Effector CD4-positive, alpha-beta T cell (primary cell): ENCODE measurements at places on chromosomes 1 and 21.
A peak's percentile ranks its signal among the peaks of the same experiment; 100 is the strongest.

GRCh38 chr1:179973198-179974110 is 18.8 kb downstream of the CEP350 start:
- no peak for DNase-seq

DNA sequence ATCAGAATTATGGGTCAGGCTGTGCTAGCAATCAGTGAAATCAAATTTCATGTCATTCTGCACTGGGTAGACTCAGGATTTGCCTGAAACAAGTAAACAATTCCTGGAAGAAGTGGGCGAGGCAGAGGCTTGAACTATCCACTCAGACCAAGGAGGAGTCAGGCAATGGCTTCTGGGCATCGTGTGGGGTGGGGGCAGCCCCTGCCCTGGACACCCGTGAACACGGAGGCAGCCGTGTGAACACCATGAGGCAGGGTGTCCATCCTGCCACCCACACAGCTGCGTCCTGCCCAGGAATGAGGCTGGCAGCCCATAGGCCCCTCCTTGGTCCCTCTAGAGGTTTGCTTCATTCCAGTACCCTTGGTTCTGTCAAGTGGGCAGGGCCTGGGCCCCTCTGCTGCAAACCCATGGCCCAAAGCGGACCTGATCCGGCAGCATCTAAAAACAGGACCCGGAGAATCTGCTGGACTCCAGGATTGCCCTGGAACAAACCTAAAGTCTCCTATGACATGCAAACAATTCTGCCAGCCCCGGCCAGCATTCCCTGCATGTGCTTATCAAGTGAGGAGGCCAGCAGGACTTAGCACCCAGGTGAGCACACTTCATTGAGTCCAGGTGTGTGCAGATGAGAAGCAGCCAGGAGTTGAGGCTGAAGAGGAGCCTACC is 69.5 kb downstream of the PDE9A start:
- DNase-seq = no peak

GRCh38 chr1:70891051-70891843 is 156.4 kb downstream of the PTGER3 start:
- DNase-seq = no peak

DNA sequence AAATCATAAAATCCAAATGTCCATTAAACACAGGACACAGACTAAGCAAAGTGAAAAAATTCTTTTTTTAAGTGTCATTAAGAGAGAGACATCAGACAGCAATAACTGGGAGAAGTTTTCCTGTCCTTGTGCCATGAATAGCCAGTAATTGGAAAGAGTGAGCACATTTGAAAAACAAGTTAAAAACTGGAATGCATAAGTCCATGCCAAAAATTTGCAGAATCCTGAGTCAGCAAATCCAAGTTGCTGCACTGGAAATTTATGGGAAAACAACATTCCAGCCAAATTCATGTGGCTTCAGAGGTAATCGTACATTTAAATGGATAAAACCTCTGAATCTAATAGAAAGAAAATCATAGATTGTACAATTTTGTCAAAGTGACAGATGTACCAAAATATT is 291.4 kb downstream of the LRRC40 start:
- DNase-seq = no peak

DNA sequence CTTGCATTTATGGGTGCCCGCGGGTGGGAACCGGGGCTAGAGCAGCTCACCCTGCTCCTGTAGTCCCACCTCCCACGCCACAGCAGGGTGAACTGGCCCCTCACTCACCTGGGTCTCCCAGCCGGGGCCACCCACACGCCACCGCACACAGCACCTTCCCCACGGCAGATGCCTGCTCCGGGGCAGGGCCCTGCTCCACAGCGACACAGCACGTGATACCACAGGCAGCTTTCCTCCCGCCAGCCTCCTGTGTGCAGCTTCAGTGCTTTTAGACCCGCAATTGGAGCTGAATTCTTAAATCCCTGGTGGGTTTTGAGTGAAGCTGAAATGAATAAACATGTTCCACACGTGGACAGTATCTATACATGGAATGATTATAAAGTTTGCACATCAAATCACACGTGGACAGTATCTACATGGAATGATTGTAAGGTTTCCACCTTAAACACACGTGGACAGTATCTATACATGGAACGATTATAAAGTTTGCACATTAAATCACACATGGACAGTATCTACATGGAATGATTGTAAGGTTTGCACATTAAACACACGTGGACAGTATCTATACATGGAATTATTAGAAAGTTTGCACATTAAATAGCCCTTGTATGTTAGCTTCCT is 93.1 kb upstream of the COL6A1 start:
- DNase-seq = no peak

DNA sequence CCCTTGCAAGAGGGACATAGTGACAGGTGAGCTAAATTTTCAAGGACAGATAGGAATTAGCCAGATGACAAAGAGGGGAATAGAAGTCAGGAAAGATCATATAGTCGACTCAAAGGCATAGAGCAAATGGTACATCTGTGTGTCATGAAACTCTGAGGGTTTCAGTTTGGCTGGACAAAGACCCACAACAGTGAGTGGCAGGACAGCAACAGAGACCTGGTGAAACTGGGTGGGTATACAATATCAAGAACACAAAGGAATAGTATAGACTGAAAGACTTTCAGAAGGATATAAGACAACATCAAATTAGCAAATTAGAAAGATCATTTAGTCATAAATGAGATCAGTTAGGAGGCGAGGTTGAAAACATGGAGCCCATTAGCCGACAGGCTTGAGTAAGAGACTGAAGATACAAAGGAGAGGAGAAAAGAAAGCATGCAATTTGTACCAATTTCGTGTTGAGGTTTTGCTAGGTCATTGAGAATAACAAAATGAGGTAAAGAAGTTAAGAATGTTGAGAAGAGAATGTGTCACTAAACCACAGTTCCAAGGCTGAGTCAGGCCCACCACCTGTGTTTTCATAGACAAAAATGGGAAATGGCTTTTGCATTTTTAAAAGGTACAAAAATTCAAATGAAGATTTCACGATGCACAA is 213.8 kb downstream of the HHIPL2 start:
- DNase-seq = no peak

GRCh38 chr1:119147661-119148090 is 7.2 kb upstream of the WARS2 start:
- DNase-seq = no peak

- no peak for DNase-seq
These were observed 73.9 kb upstream of the HAO2 start for GRCh38 chr1:119294722-119295121.

DNA sequence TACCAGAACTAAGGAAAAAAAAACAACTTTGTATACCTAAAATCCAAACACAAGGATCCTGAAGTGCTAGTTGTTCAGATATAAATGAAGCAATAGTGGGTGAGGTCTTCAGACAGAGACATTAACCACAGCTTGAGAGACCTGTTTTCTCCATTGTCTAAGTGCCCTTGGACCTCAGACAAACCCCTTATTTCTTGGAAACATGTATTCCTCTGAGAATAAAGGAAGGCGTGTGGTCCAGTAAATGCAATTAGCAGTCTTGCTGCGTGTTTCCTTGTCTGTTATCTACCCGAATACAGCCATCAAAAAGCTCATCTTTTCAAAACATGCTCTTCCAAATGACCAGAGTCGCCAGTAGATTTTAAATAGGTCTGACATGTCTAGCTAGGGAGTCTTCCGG is 291.1 kb upstream of the NFIA start:
- DNase-seq = no peak

- DNase-seq = no peak
These were observed 88.5 kb upstream of the GPR88 start for GRCh38 chr1:100449477-100449876.

DNA sequence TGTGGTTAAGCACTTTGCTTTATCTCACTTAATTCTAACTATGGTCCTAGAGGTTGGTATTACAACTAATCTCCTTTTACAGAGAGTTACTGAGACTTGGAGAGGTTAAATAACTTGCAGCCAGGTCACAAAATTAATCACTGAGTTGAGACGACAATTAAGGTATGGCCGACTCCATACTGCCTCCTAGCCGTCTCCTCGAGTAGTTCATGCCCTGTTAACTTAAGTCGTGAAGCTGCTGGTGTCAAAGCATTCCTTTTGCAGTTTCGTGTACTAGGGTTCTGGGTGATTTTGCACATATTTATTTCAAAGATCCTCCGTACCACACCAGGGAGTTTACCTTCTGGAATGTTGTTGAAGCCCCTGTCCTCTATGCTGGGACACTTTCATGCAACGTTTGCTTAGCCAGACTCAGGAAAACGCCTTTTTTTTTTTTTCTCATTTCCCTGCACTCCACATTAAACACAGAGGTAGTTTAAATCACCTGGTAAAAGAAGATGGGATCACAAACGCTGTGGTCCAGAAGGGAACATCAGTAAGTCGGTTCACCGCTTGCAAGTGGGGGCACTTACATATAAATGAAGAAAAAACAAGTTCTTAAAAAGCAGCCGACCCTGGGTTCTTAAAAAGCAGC is 570 bp upstream of the NEK7 start:
- peak; percentile 58 for DNase-seq

DNA sequence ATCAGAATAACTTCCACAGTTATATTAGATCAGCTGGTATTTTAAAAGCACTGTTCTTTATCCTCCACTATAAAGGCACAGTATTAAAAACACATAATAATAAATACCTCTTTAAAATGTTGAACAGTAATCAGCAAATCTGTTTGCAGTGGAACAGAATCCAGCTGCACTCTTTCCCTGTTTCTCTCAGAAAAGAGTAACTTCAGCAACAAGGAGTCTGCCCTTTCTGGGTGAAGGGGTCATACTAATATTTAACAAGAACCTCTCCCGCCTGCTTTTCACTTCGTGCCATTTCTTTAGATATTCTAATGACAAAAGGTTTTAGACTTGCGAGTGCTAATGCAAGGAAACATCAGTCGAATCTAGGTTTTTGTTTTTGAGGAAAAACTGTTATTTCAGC is 194.2 kb upstream of the FMN2 start:
- DNase-seq = no peak

GRCh38 chr1:68269637-68270430 is 37.5 kb upstream of the WLS start:
- no peak for DNase-seq

DNA sequence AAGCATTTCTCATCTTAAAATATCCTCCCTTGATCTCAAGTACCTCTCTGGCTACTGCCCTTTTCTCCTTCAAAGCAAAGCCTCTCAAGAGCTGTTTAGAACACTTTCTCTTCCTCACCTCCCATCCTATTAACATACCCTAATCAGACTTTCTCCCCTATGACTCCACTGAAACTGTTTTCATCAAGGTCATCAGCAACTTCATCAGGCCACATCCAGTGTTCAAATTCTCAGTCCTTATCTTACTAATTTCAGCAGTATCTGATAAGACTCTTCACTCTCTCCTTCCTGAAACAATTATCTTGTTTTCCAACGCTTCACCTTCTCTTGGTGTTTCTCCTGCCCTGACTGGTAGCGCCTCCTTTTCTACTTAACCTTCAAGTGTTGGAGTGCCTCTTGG is 1.5 kb upstream of the RAP1A start:
- no peak for DNase-seq

DNA sequence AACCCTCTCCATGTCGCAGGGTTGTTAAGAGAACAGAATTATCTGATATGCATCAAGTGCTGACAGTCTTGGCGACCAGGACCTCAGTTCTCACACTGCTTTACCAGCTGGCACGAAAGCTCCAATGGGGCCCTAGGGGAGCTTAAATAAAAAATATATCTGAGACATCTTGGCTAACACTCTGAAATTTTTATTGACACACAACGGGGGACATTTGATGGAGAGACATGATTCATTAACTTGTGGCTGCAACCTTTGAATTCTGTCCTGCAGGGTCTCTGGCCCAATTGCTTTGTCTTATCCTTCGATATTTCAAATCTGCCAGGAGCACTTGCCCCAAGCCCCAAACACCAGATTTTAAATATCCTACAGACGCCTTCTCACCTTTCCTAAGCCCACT is 567.0 kb downstream of the AJAP1 start:
- DNase-seq = no peak

DNA sequence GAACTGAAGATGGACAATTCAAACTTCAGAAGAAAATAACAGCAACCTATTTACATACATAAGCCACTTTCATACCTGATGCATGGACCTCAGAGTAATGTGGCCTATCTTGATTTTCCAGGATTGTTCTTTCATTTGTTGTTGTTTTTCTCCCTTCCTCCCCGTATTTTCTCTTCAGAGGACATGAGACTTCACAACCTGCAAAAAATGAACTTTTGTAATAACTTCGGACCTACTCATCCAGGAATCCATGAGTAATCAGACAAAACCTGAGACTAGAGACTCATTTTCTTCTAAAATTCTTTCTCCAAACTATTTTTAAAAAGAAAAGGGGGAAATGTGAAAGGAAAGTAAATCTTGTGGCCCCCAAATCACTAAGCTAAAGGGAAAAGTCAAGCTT is 17.6 kb upstream of the PLA2G5 start:
- DNase-seq = no peak

DNA sequence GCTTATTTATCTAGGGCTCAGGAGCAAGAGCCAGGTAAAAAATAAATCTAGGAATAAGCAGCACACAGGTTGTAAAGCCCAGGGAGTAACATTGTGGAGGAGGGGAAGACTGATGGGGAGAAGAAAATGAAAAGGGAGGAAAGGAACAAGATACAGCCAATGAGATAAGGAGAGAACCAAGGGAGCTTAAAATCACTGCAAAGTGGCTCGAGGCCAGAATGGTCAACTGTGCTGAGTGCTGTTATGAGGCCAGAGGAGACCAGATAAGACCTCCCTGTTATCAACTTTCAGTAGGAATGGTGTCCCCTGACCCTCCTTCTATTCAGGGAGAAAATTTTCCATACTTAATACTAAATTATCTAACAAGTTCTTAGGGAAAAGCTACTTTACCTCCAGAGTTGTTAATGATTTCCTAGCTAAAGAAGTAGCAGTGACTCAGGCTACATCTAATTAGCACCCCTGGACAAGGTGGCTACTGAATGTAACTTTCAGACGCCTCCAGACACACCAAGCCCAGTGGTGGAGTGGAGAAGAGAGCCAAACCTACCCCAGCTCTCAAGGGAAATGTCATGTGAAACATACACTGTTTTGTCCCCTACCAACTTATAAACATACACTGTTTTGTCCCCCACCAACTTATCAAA is 25.5 kb downstream of the ENAH start:
- no peak for DNase-seq

GRCh38 chr1:229114850-229115365 is 156.0 kb upstream of the RAB4A start:
- DNase-seq = no peak

DNA sequence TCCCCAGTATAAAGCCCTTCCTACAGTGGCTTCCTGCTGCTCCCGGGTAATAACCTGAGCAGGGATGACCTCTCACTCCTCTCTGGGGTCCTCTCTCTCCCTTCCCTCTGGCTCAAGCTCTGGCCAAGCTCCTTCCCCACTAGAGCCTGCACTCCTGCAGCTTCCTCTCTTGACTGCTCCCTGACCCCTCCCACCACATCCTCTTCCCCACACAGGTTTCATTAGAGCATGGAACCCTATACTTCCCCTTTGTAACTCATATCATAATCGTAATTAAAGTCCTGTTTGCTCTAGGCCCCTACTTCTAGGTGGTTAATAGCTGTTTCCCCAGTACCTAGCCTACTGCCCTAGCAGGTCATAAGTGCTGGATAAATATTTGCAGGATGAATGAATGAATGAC is 146.2 kb downstream of the C1orf21 start:
- DNase-seq = no peak
